ENCODE measurements at places on chromosomes 6 and 20.

DNA sequence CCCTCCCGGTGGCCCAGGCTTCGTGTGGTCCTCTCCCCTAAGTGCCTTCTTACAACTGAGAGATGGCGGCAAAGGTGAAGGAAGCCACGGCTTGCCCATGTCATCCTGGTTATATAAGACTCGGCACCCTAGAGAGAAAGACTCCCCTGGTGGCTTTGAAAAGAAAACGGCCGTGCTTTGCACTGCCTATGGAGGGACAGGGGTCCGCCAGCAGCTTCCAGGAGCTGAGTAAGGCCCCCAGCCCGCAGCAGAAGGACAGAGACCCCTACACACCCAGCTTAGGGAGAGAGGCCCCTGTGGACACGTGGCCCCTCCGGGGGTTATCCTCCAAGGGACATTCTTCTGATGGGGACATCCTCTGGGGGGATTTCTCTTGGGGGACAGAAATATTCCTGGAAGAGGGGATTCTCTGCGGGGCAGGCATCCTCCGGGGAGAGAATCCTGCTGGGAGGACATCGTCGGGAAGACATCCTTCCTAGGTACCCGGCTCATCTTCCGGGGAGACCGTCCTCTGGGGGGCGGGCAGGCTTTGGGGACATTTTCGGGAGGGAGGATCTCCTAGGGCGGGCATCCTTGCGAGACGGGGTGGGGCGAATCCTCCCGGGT, 511 bp upstream of the OGFR start:
- DNase-seq: no peak

GRCh38 chr20:61541537-61541936, 289.5 kb downstream of the CDH4 start:
- DNase-seq: no peak

- peak; percentile 53 for DNase-seq
Observed at GRCh38 chr6:145045582-145045981, 689.7 kb downstream of the EPM2A start.

DNA sequence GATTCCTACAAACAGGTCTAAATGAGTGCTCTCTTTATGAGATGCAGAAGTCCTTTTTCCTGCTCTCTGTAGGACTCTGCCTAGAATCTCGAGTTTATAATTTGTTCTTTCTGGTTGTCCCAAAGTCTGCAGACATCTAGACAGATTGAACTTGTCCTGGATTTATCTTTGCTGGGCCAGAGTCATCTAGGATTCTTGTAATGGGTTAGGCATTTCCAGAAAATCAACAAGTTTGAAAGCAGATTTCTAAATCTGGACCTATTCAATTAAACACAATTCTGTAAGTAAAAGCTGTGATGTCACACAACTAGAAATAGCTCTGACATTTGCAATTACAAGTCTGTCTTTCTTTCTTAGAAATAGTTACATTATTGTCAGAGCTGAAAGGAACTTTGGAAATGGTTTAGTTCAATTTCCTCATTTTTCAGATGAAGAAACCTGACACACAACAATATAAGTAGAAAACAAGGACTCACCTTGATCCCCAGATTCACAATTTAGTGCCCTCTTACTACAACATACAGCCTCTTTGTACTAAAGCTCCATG, 4.2 kb upstream of the RSPO3 start:
- DNase-seq: no peak

DNA sequence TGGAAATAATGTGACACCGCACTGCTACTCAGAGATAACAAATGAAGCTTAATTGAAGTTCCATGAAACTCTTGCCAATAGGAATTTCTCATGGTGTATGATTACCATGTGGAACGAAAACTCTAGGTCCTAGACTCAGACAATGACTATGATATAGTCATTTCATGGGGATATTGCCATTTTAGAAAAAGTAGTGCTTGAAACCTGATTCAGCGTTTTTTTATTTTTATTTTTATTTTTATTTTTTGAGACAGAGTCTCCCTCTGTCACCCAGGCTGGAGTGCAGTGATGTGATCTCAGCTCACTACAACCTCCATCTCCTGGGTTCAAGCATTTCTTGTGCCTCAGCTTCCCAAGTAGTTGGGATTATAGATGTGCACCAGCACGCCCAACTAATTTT, 253.9 kb downstream of the FARS2 start:
- DNase-seq: no peak

DNA sequence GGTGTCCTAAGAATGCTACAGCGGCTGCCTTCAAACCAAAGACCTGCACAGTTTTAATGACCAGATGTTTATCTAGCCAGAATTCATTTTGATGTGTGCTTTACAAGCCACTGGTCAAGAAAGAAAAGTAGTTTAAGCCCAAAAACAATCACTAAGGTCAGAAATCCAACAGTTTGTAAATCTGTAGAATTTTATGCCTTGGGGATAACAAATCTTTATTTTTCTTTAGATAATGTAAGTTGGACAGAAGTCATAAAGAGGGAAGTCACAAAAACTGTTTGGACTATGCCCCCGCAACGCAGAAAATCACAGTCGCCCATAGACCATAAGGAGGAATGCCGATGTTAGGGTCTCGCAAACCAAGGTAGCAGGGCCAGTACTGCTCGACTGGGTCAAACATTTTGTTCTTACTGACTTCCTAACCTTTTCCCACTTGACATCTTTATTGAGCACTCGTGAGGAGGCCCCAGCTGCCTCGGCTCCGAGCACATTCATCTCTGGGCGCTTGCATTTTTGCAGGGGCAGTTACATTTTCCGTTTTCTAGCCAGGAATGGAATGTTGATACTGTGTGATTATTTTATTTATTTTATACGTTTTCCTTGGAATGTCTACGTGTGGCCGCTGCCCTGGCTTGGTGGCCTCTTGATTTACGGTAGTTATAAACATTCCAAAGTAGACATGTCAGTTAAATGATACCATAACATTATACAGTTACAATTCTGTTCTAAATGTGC, 56.7 kb upstream of the APCDD1L start:
- DNase-seq: no peak

DNA sequence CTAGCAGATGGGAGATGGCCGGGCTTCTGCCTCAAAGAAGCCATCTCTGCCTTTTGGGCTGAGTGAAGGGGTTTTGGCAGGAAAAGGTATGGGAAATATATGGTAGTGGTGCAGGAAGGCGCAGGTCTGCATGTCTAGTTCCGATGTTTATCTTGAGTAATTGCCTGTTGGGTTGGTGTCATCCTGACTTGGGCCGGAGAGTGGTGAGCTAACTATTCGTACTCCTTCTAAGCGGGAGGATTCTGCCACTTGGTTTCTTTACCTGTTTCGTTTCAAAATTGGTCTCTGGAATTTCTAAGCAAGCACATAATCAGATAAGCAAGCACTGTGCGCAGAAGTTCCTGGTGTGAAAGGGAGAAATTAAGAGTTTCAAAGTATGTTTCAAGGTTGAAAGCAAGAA, 229.6 kb downstream of the SAMD5 start:
- no peak for DNase-seq

DNA sequence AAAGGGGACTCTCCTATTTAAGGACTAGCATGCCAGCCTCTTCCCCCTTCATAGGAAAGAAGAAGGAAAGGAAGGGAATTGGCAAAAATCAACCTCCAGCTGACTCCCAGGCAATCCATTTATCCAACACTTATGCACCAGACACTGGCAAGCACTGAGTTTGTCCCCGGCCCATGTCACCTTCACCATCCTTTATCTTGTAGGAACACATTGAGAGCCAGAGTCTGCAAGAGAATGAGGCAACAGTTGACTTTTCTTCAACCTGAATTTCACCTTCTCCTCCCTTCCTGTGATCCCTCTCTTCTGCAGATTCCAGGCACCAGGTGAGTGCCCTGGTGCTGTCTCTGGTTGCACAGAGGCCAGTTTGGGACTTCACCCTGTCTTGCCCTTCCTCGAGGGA, 264.3 kb upstream of the ECI2 start:
- no peak for DNase-seq

- DNase-seq: no peak
Observed at GRCh38 chr6:90003069-90003795, 109.0 kb downstream of the GJA10 start.

DNA sequence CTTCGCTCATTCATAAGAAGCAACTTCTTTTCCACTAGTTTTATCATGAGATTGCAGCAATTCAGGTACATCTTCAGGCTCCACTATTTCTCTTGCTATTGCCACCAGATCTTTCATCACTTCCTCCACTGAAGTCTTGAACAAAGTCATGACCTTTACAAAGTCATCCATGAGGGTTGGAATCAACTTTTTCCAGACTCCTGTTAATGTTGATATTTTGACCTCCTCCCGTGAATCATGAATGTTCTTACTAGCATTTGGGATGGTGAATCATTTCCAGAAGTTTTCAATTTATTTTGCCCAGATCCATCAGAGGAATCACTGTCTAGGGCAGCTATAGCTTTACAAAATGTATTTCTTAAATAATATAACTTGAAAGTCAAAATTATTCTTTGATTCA, 1.5 kb downstream of the CENPQ start:
- no peak for DNase-seq

DNA sequence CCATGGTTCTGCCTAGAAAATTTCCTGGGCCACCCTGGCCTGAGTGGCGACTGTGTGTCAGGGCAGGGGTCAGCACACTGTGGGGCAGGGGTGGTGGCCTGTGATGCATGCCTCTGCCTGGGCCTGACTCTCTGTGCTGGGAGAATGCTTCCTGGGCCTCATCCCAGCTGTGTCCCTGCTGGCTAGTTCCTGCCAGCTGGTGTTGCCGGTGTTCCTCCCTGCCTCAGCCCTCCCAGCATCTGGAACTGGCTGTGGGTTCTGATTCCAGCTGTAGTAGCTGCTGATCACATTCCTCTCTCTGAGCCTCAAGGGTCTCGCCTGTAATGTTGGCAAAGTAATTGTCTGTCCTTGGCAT, 101.5 kb downstream of the SYCP2 start:
- no peak for DNase-seq

GRCh38 chr6:83431545-83432155, 799 bp upstream of the ME1 start:
- DNase-seq: no peak

GRCh38 chr6:47420394-47421371, 56.9 kb upstream of the CD2AP start:
- peak; percentile 17 for DNase-seq

DNA sequence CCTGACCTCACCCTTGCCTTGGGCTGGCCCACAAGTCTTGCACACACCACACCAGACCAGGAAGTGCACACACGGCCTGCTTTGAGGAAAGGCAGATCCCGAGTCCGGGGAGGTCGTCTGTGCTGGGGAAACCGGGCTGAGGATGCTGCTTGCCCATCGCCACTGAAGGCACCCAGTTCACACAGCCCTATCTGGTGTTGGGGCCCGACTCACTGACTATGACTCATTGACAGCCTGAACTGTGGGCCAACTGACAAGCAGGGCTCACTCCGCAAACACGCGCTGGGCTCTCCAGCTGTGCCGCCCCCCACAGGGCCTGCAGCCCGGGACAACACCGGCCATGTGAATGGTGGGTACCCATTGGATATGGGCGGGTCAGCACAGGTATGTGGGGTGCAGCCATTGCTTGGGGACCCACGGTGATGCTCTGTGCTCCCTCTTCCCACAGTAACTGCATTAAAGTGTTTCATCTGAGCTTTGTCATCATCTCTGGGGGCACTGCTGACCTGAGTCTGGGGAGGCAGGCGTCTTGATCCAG, 1.6 kb downstream of the SAMD10 start:
- peak; percentile 72 for DNase-seq

All from cardiac fibroblast (primary cell).